Smooth muscle cell of the umbilical artery (primary cell): ENCODE measurements at places on chromosomes 3 and 15. TPM values are rescaled to one million over a fixed set of nuclear protein-coding genes. Genes with fewer than 3 reads are reported as not detected.

Gene ANKRD63
- total RNA-seq, result not detected in 2 replicates

Gene PLAAT1
- total RNA-seq, result 0.23 and 1.8 TPM in 2 replicates

Gene SEMA5B
- total RNA-seq, result not detected in 2 replicates

Gene B3GALNT1
- 10.4 and 14.0 TPM in 2 replicates for total RNA-seq

Gene PIF1
- total RNA-seq, result 2.4 and 5.8 TPM in 2 replicates

Gene DNAH12
- total RNA-seq, result 0.37 and 0.59 TPM in 2 replicates

Gene NANOGP8
- total RNA-seq, result not detected in 2 replicates

Gene IFT80
- total RNA-seq, result 61.2 and 63.7 TPM in 2 replicates

Gene PPP1R14D
- total RNA-seq, result not detected in 2 replicates
